ENCODE measurements at places on chromosomes 1 and 21.

- DNase-seq, result no peak
Observed at GRCh38 chr1:233972951-233973635, 68.6 kb downstream of the SLC35F3 start.

GRCh38 chr1:156705918-156706656 is 704 bp upstream of the CRABP2 start:
- DNase-seq, result peak; percentile 77

GRCh38 chr21:40556442-40556968 is 290.5 kb downstream of the DSCAM start:
- no peak for DNase-seq

DNA sequence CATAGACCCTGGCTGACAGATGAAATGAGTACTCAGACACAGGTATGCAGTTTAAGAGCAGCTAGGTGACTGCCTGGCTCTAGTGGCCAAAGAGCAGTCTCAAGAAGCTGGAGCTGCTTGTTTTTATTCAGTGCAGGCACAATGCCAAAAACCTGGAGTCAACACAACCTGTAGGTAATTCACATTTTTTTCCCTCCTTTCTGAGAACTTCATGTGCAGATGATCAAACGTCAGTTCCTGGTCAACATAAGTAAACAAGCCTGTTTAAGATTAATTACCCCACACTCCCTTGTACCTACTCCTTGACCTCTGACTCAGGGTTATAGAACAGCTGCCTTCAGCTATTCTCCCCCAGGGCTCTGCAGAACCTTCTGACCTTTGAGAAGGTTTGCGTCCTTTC is 17.3 kb upstream of the ACADM start:
- DNase-seq, result no peak

GRCh38 chr1:174114788-174115448 is 44.4 kb upstream of the RABGAP1L start:
- DNase-seq, result no peak

- DNase-seq, result no peak
Observed at GRCh38 chr1:36109041-36109679, 15.9 kb downstream of the COL8A2 start.

GRCh38 chr1:200005165-200005564 is 22.3 kb upstream of the NR5A2 start:
- no peak for DNase-seq

- no peak for DNase-seq
Observed at GRCh38 chr1:162541619-162542141, 19.8 kb upstream of the UAP1 start.

Measured in progenitor cell of endocrine pancreas (in vitro differentiated cells).